Hematopoietic multipotent progenitor cell treated with erythropoietin and hydrocortisone succinate and interleukin-3 and kit ligand, for 17 days (in vitro differentiated cells): ENCODE measurements at places on chromosomes 11 and 22.

- DNase-seq, result no peak
These were observed 12.7 kb downstream of the MRPL23 start for GRCh38 chr11:1959786-1960185.

DNA sequence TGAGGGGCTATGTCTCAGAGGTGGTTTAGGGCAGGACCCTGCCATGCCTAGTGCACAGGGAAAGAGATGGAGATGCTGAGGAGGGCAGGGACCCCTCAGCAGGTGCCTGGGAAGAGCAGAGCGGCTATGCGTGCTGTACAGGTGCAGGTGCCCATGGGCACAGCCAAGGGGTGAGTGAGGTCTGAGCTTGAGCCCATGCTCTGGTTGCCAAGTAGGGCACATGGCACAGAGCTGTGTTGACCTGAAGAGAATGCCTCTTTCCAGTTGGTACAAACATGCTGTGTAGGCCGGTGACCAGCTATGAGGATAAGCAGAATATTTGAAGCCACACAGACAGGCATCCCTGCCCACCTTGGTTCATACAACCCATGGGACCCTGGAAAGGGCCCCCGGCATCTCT is 65.8 kb upstream of the NECTIN1 start:
- DNase-seq, result no peak

DNA sequence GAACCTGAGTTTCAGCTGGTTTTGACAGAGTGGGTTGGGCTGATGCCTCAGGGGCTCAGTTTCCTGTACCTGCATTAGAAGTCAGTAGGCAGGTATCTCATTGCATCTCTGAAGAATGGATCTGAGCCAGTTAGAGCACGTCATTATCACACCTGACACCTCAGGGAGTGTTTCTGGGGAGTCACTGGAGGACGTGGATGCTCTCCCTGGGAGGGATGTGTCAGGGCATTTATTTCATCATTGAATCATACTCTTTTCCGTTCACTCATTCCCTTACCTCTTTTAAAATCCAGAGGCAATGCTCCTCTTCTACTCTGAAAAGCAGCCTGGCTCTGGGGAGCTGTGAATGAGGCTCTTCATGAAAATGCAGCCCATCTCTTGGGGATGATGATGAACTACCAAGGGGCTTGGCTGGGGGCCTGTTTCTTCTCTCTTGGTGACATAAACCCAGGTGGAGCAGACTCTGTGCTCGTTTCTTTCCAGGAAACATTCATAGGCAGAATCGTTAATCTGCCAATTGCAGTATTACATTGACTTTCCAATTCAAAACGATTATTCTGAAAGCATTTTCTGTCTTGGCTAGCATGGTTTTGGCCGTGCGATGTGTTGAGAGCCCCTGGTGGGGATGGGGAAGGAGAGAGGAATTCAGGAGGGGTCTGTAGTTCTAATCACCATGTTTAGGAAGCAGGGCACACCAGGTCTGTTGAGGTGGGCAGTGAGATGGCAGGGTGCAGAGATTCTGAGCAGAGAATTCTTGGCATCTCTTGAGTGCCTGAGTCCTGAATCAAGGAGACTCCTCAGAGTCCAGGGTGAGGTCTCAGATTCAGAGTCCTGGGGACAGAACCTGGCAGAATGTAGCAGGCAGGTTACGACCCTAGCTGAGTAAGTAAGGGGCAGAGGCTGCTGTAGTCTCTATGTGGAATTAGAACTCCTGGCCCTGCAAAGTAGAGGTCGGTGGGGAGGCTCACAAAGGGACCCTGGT is 12.6 kb downstream of the PARVA start:
- DNase-seq, result no peak

- DNase-seq, result no peak
These were observed 2.6 kb downstream of the LAMTOR1 start for GRCh38 chr11:72100462-72100861.

DNA sequence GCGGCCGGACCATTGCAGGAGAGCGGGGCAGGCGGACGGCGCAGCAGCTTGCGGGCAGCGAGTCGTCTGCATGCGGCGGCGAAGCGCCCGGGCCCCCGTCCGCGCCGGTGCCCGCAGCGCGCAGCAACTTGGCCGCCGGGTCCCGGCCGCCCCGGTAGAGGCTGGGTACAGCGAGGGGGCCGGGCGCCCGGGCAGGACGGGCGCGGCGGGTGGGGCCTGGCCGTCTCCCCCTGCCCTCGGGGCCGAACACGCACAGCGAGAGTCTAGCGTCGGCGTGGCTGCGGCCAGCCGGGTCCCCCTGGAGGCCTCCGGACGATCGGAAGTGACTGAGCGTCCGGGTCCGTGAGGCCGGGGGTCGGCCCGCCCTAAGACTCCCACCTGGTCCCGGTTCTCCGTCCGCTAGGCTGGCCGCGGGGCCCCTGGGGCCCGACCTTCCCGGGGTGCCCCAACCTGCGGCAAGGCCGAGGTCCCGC is 775 bp upstream of the TRABD start:
- no peak for DNase-seq

- DNase-seq, result peak; percentile 23
These were observed 72.0 kb downstream of the SLC5A12 start for GRCh38 chr11:26649884-26650283.

DNA sequence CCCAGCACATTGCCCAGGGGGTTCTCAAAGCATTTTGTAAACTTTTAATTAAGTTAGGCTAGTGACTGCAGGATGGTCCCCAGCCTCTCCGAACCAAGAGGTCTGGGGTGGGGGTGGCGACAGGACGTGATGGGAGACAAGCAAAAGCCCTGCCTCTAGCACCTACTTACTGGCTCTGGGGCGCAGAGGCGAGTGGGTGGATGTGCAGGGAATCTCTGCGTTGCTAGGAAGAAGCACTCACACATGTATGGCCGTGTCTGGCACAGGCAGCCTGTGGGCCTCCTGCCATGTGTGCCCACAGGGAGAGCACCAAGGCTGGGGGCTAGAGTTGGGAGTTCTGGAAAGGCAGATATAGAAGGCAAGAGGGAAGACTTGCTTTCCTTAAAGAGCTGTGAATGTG is 6.3 kb downstream of the OPCML start:
- DNase-seq, result no peak

- no peak for DNase-seq
These were observed 9.1 kb upstream of the POU2AF2 start for GRCh38 chr11:111236383-111236782.

DNA sequence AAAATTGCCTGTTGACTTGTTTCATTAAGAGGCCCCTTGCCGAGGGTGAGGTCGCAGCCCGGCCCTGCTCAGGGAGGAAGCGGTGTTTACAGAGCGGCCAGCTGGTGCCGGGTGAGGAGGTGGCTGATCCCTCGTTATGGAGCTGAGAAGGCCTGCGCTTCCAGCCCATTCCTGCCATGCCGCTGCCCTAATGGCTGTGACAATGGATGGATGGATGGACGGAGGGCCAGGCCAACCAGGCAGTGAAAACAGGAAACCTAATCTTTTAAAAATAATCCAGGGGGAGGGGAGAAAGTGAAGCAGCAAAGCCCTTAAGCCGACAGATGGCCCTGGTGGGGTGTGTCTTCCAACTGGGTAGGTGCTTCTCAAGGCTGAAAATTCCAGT is 38.5 kb downstream of the BCR start:
- DNase-seq, result no peak

- DNase-seq, result no peak
These were observed 78.1 kb upstream of the CCND1 start for GRCh38 chr11:69562816-69563215.

DNA sequence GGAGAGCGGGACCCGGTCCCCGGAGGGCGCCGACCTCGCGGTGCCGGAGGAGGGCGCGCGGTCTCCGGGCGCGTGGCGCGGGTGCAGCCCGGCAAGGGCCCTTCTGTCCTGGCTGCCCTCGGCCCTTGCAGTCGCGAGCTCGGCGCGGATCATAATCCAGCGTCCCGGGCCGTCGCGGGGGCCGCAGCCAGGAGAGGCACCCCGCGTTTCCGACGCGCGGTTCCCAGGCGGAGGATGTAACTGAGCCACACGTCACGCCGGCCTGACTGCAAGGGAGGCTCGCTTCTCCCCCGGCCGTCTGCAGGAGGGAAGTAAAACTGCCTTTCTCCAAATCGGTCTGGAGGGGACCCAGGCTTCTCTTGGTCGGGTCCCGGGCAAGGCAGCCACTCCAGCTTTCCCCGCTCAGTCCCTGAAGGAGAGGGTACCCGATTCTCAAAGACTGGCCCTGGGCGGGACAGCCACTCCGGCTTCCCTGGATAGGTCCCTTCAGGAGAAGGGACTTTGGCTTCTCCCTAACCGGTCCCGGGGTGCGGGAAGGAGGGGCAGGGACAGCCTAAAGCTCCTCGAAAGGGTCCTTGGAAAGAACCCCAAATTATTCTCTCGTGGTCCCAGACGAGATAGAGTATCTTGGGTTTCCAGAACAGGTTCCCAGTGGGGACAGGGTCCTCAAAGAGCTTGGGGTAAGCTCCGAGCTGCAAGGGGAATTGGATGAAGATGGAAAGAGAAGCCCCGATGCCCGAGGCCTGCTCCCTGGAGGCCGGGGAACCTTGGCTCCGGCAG is 836 bp downstream of the SPON1 start:
- no peak for DNase-seq

DNA sequence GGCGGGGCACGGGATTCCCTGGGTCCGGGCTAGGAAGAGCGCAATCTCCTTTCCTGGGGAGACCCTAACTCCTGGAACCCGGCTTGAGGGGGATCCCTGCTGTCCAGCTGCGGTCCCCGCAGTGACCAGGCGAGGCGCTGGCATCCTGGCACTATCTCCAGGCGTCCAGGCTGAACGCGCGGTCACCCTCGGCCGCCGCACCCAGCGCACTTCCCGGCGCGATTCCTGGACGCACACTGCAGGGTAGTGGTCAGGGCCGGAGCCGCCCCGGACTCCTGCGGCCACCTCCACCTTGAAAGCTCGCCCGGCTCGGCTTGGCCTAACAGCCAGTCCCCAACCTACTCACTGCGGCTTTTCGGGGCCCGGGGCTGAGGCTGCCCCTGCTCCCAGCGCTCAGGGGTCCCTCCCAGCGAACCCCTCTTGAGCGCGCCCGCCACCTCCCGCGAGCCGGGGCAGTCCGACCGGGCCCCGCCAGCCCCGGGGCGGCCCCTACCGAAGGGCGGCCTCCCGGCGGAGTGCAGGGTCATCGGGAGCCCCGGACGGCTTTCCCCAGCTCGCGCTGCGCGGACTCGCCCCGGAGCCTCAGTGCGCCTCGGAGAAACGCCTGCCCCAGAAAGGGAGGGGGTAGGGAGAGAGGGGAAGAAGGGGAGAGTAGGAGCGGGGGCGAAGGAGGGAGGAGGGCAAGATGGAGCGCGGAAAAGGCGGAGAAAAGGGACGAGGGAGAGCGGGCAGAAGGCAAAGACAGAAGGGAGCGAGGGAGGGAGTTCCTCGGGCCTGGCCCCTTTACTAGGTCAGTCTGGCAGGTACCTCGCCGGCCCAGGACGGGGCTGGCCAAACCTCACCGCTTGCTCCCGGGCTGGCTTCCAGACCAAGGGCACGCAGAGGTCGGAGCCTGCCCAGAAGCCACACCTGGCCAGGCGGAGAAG is 1.0 kb downstream of the POU2AF3 start:
- DNase-seq, result no peak

GRCh38 chr11:46480909-46481308 is 89.3 kb upstream of the CHRM4 start:
- DNase-seq, result no peak

GRCh38 chr22:28977481-28977971 is 84.1 kb downstream of the C22orf31 start:
- DNase-seq, result no peak

- no peak for DNase-seq
These were observed 4.8 kb downstream of the MUC5B start for GRCh38 chr11:1227551-1228100.

- DNase-seq, result no peak
These were observed 5.5 kb downstream of the PKNOX2 start for GRCh38 chr11:125170001-125170509.

GRCh38 chr22:46033256-46034200 is 56.6 kb upstream of the WNT7B start:
- DNase-seq, result no peak

- DNase-seq, result no peak
These were observed 399.5 kb downstream of the BUD13 start for GRCh38 chr11:116373104-116373944.

DNA sequence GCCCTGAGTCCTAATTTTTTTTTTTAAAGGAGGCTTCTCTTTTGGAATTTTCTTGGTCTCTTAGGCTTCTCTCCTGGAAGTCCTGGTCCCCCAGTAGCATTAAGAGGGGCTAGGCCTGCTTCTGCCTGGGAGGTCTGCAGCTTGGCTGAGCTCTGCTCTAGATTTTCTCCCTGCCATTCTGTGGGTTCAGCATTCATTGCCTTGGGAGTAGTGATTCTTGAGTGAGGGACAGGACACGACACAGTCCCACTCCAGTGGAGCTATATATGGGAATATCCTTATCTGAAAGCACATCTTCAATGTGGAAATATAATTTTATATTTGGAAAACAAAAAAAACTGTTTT is 3.7 kb downstream of the IGSF22 start:
- no peak for DNase-seq

DNA sequence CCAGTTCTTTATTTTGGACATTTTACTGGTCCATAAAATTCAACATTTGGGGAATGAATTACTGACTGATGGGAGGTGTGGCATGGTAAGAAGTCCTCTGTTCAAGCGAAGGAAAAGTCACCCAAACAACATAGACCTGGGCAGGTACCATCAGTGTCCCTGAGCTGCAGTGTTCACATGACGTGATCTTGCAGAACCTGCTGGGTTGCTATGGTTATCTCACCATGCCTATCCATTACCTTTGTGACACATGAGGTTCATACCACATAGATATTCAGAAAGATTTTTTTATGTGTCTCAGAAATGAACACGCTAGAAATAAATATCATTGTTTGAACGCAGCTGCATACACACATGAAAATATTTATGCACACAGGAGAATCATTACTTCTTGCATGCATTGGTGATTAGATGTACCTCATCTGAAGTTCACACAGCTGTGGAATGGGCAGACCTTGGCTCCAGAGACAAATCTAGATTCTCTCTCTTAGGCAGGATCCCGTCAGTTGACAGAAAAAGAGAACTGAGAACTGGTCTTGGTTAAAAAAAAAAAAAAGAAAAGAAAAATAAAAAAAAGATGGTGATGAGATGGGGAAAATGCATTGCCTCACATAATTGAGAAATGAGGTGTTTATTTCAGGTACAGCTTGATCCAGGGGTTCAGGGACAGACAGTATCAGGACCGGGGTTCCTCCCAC is 21.4 kb upstream of the RCN1 start:
- DNase-seq, result no peak

GRCh38 chr22:46455446-46455845 is 82.0 kb downstream of the CELSR1 start:
- DNase-seq, result no peak

- DNase-seq, result no peak
These were observed 771.1 kb upstream of the LUZP2 start for GRCh38 chr11:23725752-23726151.

DNA sequence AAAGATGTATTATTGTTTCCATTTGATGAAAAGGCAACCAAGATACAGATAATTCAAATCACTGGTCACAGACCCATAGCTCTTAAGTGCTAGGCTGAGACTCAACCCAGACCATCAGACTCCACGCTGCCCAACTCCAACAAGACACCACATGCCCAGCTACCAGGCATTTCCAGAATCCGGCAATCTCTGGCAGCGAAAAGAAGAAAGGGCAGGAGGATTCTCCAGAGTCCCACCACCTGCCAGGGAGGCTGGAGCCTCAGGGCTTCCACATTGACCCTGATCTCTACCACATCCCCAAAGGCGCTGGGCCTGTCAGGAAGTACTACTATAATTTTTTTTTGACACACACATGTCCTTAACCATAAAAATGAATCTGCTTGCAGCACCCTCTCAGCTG is 61.4 kb upstream of the ARFGAP3 start:
- DNase-seq, result no peak

GRCh38 chr22:31449506-31449905 is 40.1 kb downstream of the EIF4ENIF1 start:
- DNase-seq, result no peak
